ENCODE measurements at places on chromosomes 3 and 15.

DNA sequence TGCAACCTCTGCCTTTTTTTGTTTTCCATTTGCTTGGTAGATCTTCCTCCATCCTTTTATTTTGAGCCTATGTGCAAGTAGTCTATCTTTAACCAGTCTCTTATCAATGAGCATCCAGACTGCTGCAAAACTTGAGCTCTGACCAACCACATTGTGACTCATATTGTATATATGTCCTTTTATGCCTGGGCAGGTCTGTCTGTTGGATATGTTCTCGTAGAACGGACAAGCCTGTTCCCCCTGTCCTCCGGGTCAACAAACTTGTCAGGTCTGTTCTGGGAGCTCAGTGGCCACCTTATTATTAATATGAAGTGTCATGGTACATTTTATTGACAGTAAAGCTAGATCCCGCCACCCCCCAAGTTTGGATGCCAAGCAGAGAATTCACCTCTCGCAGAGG is 252.9 kb upstream of the ST8SIA2 start:
- no peak for DNase-seq

GRCh38 chr15:68798346-68799094 is 22.2 kb downstream of the ANP32A start:
- no peak for DNase-seq

DNA sequence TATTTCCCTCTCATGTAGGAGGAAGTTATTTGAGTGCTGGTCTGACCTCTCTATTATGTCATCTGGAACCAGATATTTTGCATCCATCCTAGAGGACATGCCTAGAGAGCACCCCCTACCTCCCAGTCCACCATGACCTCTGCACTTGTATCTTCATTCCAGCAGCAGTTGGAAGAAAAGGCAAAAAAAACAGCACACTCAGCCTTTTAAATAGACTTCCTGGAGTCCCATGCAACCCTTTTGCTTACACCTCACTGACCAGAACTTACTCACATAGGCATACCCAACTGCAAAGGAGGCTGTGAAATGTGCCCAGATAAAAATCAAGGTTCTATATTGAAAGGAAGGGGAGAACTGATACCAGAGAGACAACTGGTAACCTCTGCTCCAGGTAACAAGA is 92.3 kb upstream of the FHIT start:
- no peak for DNase-seq

DNA sequence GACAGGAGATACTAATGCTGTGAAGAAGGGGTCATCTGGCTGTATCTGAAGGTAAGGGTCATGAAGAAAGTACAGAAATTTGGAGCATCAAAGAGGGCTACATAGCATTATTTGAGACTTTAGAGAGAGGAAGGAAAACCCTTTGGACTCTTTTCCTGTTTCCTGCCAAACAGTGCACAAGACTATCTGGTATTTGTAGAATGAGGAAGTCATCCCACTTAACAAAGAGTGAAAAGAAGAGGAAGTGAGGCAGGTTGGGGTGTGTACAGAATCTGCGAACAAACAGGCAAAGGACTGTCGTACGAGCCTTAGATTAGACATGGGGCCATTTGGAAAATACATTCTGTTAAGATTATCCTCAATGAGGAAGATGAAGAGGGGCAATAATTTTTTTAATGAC is 546.8 kb upstream of the EPHA6 start:
- no peak for DNase-seq

DNA sequence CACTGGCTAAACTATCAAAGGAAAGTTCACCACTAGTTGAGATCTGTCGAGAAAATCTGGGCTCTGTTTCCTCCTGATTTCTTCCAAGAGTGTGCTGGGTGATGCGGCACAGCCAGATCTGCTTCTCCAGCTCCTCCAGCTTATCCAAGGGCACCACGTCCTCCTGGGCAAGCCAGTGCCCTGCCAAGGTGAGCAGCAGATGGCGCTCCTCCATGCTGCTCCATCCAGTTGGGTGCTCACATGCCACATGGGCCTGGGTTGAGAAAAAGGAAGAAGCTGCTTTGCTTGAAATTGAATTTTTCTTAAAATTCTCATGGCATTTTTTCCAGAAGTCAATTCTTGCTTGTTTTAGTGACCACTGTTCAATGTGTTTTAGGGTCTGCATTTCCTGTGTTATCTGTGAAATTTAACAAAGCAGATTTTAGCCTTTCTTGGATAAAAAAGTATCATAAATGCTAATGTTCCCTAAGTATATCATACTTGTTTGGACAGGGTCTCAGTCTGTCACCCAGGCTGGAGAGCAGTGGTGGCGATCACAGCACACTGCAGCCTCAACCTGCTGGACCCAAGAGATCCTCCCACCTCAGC is 47.3 kb downstream of the EIF3J start:
- no peak for DNase-seq

- DNase-seq: no peak
These were observed 7.0 kb upstream of the FSTL1 start for GRCh38 chr3:120457827-120458226.

DNA sequence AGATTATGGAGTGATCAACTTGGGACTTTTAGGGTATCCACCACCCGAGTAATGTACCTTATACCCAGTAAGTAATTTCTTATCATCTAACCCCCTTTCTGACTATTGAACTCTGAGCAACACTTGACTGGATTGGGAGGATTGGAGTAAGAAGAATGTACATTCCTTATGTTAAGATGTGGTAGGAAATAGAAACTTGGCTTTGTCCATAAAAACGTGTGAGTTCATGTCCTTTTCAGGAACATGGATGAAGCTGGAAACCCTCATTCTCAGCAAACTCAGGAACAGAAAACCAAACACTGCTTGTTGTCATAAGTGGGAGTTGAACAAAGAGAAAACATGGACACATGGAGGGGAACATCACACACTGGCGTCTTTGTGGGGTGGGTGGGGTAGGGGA is 112.3 kb downstream of the PTPRG start:
- no peak for DNase-seq

DNA sequence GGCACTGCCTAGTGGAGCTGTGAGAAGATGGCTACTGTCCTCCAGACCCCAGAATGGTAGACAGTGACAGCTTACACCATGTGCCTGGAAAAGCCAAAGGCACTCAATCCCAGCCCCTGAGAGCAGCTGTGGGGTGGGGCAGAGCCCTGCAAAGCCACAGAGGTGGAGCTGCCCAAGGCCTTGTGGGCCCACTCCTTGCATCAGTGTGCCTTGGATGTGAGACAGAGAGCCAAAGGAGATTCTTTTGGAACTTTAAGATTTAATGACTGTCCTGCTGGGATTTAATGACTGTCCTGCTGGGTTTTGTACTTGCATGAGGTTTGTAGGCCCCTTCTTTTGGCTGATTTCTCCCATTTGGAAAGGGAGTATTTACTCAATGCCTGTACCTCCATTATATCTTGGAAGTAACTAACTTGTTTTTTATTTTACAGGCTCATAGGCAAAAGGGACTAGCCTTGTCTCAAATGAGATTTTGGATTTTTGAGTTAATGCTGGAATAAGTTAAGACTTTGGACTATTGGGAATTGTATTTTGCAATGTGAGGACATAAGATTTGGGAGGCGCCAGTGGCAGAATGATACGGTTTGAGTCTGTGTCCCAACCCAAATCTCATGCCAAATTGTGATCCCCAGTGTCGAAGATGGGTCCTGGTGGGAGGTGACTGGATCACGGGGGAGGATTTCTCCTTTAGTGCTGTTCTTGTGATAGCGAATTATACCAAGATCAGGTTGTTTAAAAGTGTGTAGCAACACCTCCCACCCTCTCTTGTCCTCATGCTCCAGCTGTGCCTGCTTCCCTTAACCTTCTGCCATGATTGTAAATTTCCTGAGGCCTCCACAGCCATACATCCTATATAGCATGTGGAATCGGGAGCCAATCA is 80.4 kb downstream of the MYO5A start:
- DNase-seq: no peak

- DNase-seq: no peak
These were observed 14.2 kb upstream of the SLC6A6 start for GRCh38 chr3:14388201-14388600.

GRCh38 chr3:194257151-194257621 is 93.9 kb downstream of the CPN2 start:
- DNase-seq: no peak

GRCh38 chr3:43062564-43063040 is 43.3 kb downstream of the POMGNT2 start:
- DNase-seq: no peak

DNA sequence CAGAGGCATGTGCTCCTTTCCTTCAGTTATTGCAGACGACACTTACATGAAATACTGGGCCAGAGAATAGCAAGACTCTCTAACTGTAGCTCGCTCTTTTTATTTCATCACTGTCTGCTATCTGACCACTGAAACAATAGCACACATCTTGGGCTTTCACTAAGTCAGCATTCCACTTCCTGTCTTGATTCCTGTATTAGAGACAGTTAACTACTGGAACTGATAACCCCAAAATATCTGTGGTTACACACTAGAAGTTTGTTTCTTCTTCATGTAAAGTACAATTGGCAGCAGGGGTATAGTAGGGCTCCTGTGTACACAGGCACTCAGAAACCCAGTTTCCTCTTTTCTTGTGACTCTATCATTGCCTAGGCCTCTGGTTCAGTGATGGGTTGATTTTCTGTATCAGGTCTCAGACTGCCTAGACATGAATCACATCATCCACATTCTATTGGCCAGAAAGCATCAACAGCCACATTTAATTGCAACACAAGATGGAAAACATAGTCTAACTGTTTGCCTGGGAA is 230.2 kb upstream of the CD96 start:
- no peak for DNase-seq

All from DMS 273 treated with DMSO at 0.1 percent for 48 hours (cell line).